ENCODE measurements at places on chromosomes 4 and X.

DNA sequence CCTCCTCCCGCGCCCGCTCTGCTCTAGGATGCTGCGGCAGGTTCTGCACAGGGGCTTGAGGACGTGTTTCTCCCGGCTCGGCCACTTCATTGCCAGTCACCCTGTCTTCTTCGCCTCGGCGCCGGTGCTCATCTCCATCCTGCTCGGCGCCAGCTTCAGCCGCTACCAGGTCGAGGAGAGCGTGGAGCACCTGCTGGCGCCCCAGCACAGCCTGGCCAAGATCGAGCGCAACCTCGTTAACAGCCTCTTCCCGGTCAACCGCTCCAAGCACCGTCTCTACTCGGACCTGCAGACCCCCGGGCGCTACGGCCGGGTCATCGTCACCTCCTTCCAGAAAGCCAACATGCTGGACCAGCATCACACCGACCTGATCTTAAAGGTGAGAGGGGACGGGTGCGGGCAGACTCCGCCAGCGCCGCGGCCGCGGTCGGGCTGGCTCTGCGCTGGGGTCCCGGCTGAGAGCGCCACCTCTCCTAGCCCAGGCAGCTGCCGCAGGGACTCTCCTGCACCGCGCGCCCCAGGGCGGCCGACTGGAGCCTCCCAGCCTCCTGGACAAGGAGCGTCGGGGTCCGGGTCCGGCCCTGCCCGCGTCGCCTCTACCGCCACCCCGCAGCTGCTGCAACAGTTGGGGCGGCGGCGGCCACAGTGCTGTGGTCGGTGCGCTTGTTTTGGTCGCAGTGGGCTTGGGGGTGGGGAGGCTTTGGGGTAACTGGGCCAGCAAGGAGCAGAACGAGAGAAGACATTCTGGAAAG, at the start of gene PTCHD1:
Gene PTCHD1, plus strand, starts transcription at position 2 of the 752 bp plus-strand sequence. Its CDS starts 27 bp downstream, at position 29.
- no peak for DNase-seq

GRCh38 chrX:9656871-9657270, 108.8 kb downstream of the GPR143 start:
- no peak for DNase-seq

GRCh38 chr4:141340458-141340857, 119.8 kb downstream of the ZNF330 start:
- no peak for DNase-seq

DNA sequence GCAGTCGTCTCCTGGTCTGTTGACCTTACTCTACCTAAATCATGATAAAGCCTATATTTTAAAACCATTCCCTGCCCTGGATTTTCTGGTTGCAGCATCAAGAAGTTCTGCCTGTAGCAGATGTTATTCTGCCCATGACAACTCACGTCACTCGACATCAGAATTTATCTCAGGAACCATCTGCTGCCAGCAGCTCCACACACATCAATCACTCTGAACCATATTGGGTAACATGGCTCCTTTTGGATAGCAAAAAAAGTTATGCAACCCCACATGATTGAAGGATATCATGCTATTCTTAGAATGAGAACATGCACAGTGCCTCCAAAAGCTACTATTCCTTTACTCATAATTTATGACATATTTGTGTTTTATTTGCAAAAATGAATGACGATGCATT, 341.4 kb downstream of the DHRSX start:
- DNase-seq: no peak

DNA sequence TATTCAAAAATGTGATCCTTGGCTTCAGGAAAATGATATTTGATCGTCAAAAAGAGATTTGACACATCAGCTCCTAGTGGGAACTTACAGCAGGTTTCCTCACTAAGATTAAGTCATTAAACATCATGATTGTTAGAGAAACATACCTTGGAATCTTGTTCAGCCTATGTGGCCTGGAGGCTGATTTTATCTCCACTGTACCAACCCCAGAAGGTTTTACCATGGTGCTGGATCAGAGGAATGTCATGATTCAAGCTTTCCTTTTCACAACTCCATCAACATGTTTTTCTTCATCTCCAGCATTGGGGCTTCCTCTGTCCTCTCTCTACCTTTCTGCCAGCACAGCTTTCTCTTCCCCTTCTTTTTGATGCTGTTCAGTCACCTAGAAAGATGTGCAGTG, 68.4 kb upstream of the MID1IP1 start:
- DNase-seq: no peak

- DNase-seq: no peak
Observed at GRCh38 chr4:66034671-66035070, 364.4 kb upstream of the EPHA5 start.

DNA sequence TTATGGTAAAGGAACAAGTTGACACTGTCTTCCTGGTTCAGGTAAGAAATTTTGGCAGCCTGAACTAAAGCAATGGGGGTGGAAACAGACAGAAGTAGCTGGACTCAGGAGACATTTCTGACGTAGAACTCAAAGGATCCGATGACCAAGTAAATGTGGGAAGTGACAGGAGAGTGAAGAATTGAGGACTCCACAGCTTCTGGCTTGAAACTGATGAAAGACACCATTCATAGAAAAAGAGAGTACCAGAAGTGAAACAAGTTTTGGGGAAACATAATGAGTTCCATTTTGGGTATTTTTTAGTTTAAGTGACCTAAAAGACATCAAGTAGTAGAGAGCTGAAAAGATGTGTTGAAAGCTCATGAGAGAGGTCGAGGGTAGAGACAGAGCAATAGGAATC, 5.7 kb downstream of the FAM120C start:
- no peak for DNase-seq

GRCh38 chrX:13418126-13419097, 98.6 kb upstream of the ATXN3L start:
- DNase-seq: no peak

DNA sequence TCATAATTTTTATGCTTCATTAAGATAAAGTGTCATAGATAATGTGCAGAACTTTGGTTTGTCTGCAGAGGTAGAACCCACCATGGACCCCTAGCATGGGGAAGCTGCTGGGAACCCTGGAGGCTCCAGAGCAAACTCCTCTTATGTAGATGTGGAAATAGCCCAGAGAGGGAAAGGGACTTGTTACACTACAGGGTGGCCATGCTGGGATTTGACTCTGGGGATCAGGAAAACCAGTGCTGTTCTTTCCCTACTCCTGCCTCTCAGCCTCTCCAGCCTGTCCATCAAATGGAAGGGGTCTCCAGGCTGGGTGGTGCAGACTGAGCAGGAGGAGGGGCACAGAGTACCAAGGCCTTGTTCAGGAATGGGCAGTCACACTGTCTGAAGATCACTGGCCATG, 54.2 kb downstream of the MSX1 start:
- no peak for DNase-seq

GRCh38 chr4:168707205-168707604, 210.4 kb downstream of the PALLD start:
- DNase-seq: no peak

DNA sequence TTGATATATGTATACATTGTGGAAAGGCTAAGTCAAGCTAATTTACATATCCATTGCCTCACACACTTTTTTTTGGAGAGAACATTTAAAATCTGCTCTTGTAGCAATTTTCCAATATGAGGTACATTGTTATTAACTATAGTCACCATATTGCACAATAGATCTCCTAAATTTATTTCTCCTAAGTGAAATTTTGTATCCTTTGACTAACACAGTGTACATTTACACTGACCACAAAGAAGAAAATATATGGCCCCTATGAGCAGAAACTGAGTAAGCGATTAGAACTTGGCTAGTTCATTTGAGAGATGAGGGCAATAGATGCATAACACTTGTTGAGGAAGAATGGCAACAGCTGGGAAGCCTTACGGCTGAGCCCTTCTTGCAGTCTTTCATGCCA, 20.3 kb upstream of the GUCY1B1 start:
- DNase-seq: no peak

Data from nucleus accumbens (tissue), 56 donors.